ENCODE measurements at places on chromosomes 7 and 10.

DNA sequence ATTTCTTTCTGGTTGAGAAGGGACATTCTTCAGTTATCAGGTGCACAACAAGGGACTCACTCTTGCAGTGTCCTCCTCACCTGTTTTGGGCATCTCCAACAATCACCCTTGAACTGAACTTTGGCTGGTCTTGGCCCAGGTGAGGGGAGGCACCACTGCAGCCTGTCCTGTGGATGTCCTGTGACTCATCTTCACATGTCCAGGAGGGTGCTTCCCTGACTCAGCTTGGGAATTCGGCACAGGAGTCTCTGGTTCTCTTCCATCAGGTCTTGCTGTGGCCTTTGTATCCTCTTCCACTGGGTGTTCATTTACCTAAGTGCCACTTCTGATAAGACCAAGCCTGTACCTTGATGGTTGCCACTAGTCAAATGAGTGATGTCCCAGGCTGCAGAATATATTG, 196.7 kb upstream of the MKI67 start:
- DNase-seq = no peak

DNA sequence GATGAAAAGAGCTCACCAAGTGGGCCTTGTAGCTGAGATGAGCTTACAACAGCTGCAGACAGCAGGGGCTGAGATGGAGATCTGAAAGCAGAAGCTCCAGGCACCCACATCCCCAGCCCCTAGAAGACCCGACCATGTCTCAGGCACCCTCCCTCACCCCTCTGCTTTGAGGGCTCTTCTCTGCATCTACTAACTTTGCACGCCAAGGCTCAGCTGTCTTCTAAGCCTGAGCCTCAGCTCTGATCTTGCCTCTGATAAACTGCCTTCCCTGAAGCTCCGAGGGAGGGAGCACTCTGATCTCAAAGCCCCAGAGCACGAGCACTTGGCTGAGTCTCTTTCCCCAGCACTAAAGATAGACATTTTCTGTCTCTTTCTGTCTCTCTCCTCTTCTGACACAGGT, 42.0 kb downstream of the ANXA8 start:
- no peak for DNase-seq

- no peak for DNase-seq
These were observed 288.0 kb upstream of the SEMA3C start for GRCh38 chr7:81206667-81207360.

GRCh38 chr10:104056619-104057273, 28.9 kb downstream of the COL17A1 start:
- DNase-seq = no peak

- peak; percentile 62 for DNase-seq
These were observed 5.1 kb downstream of the PRXL2A start for GRCh38 chr10:80413271-80413996.
